Fibroblast of lung (primary cell): ENCODE measurements at places on chromosomes 6 and 20. TPM values are rescaled to one million over a fixed set of nuclear protein-coding genes. Genes with fewer than 3 reads are reported as not detected.

Gene ZKSCAN8
- 16.2 and 21.6 TPM in 2 replicates for total RNA-seq

GRCh38 chr20:8271727-8272126 is 139.7 kb downstream of the PLCB1 start:
- no peak overlapping the region for H3K27ac ChIP-seq
- H3K4me1 ChIP-seq = no peaks in the 10 kb centered on the region
- no peak overlapping the region for H3K4me3 ChIP-seq
- no peak for DNase-seq
- H3K36me3 ChIP-seq = no peaks in the 10 kb centered on the region
- H3K27me3 ChIP-seq = no peaks in the 10 kb centered on the region

Gene RIPPLY2
- total RNA-seq = 0.51 TPM in 1 of 2 replicates, not detected in the other

Gene TDP2
- total RNA-seq = 29.0 and 37.5 TPM in 2 replicates

DNA sequence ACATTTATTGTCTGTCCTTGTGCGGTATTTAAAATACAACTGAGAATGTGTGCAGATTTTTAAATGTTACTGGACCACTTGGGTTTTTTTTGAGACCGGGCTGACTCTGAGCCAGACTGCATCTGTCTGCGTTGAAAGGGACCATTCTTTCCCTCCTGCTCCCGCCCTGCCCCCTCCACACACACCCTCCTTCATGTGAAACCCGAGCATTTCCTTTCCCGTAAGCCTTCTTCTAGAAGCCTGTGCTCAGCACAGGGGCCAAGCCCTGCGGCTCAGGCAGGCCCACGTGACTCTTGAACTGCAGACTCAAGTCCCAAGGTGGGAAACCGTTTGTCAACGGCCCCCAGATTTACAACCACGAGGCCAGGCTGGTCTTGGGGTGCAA is 82.7 kb upstream of the FOXC1 start:
- no peaks in the 10 kb centered on the region for H3K36me3 ChIP-seq
- no peak overlapping the region for H3K27ac ChIP-seq
- H3K27me3 ChIP-seq = peaks cover 3% of the 10 kb centered on the region
- peaks cover 2% of the 10 kb centered on the region for H3K4me1 ChIP-seq
- no peak overlapping the region for H3K4me3 ChIP-seq

DNA sequence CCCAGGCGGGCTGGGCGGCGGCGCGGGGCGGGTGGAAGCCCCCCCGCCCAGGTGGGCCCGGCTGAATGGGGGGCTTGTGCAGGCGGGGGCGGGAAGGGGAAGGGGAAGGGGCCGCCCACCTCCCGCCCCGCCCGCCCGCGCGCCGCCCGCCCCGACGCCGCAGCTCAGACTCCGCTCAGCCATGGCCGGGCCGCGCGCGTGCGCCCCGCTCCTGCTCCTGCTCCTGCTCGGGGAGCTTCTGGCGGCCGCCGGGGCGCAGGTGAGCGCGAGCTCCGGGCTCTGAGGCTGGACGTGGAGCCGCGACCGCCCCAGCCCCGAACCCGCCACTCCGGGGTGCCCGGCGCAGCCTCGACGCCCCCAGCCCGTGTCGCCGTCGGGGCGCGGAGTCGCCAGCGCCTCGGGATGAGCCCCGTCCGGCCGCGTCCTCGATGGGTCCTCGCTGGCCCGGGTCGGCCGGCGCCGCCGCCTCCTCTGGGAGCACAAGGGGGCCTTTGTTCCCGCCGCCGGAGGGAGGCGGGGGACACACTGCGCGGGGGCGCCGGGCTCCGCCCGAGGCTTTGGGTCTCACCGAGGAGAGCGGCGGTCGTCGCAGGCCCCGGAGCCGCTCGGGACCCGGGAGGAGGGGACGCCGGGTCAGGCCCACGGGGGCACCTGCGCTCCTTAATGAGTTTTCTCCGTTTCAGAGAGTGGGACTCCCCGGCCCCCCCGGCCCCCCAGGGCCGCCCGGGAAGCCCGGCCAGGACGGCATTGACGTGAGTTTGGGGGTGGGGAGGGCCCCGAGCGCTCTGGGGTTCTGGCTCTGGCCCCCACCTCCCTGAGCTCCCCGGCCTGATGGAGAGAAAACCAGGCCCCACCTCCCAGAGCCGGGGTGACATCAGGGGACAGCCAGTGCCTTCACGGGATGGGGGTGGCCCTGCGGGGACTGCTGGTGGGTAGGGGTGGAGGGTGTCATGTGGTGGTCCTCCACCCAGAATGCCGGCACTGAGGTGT is at the start of gene COL9A3:
Gene COL9A3 (plus strand): TSS at position 167 of the 990 bp plus-strand sequence. CDS start 15 bp downstream, at position 182.
- H3K36me3 ChIP-seq = peaks cover 7% of the 10 kb centered on the region
- DNase-seq = no peak
- H3K27ac ChIP-seq = no peak within 1 kb of the TSS

Gene TPBG
- 24.9 and 31.0 TPM in 2 replicates for total RNA-seq

Gene PPP1R14C
- total RNA-seq = 0.17 and 0.26 TPM in 2 replicates

Gene BTBD3
- total RNA-seq = 27.5 and 47.4 TPM in 2 replicates

- no peak overlapping the region for H3K27ac ChIP-seq
- no peaks in the 10 kb centered on the region for H3K27me3 ChIP-seq
- no peak overlapping the region for H3K4me3 ChIP-seq
Measured at GRCh38 chr6:137734005-137734874, 132.8 kb upstream of the TNFAIP3 start.
